ENCODE measurements at places on chromosomes 3 and 15.

DNA sequence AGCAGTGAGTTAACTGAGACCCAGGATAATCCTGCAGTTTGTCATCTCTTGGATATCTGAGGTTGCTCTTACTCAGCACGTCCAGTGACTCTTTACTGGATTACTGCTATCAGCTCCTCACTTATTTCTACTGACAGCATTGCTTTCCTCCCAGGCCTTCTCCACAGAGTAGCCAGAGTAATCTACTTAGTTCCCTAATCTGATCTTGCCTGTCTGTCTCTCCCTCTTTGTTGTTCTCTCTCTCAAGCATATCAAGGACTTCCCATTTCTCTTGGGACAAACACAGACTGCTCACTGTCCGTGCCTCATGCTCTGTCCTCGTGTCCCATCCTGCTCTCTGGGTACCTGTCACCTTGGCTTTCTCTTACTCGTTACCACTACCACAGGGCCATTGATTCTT lies 376.2 kb downstream of the FEZF2 start:
- no peak for DNase-seq

GRCh38 chr3:11120091-11120805 lies 34.0 kb upstream of the HRH1 start:
- DNase-seq = no peak

DNA sequence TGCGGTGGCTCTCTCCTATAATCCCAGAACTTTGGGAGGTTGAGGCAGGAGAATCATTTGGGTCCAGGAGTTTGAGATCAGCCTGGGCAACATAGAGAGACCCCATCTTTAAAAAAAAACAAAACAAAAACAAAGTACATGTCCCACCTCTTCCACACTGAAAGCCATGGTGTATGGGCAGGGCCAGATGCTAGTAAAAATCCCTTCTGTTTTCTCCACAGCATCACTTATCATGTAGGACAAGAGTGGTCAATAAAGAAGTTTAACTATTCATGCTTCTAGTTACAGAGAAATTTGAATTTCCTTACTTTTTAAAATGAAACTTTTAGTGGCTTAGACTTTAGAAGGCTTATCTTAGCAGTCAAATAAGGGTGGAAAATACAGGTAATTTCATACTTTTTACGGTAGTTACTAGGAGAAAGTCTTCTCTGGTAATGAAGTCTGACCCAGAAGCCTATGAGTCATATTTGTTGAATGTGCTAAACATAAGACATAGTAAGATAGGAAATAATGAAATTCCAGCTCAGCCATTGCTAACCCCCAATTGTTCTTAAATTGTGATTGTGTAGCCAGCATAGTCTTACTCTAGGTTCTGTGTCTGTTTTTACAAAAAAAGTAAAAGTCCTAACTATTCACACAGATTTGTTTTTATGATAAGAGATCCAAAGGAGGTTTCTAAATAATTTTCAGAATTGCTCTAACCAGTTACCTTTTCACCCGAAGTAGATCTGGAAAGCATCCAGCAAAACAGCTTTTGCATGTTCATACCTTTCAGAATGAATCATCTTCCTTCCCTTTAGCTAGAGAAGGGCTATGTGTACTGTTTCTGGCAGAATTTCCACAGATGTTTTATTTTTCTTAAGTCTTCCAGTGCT lies 16.4 kb upstream of the ZNF609 start:
- DNase-seq = no peak

DNA sequence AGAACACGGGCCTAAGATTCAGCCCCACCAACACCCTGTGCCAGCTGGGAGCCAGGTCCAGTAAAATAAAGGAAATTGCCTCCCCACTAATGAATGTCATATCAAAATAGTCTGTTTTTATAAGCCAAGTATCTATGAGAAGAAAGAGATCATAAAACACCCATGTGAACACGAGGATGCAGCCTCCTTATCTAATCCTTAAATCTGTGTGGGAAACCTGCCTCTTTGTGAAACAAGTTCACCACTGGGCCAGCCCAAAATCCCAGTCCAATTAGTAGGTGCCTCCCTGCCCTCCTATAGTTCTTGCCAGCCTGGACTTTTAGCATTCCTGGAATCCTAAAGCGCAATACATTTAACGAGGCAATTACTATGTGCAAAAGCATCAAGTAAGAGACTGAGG lies 42.0 kb downstream of the SCAPER start:
- no peak for DNase-seq

GRCh38 chr15:98174286-98174685 lies 213.8 kb downstream of the ARRDC4 start:
- DNase-seq = no peak

GRCh38 chr3:1207904-1208303 lies 115.1 kb downstream of the CNTN6 start:
- DNase-seq = no peak

DNA sequence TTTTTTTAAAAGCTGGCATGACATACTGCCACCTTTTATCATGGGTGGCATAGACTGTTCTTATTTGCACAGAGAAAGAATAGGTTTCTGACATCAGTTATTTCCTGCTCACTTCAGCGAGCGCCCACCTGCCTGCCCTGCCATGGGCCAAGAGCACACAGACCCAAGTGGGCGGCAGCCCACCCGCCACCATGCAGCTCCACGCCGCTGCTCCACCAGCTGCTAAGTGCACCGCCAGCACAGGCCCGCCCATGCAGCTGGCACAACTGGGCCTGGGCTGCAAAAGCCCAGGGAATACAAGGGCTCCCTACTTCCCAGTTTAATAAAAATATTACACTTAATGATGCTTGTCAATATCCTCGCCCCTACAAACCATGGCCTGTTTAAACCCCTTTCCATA lies 15.4 kb downstream of the ZNF148 start:
- DNase-seq = no peak

Data from activated CD4-positive, CD25-positive, alpha-beta regulatory T cell treated with anti-CD3 and anti-CD28 coated beads, Interleukin-2, amount 50 U/mL, for 72 hours (primary cell).